ENCODE measurements at places on chromosomes 1 and 21.

DNA sequence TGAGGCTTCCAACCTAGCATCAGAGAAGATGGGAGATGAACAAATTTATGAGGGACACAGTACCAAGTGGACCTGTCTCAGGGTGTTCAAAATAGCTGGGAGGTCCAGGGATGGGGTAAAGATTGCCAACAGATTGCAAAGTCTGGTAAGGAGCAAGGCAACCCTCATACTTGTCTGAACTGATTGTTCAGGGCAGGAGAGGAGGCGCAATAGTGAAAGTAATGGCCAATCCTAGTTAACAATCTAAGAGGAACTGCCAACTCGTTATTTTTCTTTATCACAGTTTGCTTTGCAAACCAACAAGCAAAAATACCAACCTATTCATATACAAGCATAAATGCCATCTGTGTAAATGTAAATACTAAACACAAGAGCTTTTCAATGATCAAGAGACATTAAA, 78.4 kb upstream of the S1PR1 start:
- DNase-seq = no peak

DNA sequence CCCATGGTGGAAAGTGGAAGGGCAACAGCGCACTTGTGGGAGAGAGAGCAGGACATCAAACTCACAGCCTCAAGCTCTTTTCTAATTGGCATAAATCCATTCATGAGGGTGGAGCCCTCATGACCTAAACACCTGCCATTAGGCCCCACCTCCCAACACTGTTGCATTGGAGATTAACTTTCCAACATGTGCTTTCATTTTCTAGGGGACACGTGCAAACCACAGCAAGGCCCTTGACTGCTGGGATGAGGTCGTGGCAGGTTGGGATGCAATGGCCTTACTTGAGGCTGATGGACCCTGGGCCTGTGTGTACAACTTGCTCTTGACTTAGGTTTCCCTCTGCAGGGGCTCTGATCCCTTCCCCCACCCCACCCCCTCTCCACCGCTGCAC, 35.9 kb upstream of the NEK2 start:
- no peak for DNase-seq

GRCh38 chr1:176885751-176886150, 278.8 kb downstream of the ASTN1 start:
- no peak for DNase-seq

DNA sequence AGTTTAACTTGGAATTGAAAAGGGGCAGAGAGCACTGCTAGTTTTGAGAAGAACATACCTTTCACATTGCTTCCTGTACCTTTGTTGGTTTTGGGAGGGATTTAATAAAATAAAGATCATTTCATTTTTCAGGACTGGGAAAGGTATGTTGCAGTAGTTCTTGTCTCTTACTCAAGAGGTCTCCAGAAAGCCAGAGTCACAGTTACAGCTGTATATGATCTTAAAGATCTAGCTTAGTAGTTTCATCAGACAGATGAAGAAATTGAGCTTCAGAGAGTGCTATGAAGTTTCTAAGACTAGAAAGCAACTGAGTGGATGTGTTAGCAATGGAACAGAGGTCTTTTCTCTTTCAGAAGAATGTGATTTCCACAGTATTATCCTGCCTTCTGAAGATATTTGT, 1.0 kb downstream of the OR10K2 start:
- DNase-seq = no peak

DNA sequence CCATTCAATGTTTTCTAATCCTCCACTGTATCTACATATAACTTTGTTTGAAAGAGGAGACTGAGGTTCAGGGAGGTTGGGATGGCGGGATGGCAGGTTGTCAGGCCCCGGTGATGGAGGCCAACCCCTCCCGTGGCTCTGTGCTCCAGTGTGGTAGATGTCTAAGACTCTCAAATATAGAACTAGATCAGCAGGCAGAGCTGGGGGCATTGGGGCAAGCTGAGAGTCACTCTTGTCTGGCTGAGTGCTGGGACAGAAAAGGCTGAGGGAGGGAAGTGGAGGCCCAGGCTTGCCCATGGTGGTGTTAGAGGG, 1.7 kb downstream of the IL6R start:
- no peak for DNase-seq

- DNase-seq = no peak
These were observed 57.2 kb upstream of the TTC34 start for GRCh38 chr1:2858676-2859075.

DNA sequence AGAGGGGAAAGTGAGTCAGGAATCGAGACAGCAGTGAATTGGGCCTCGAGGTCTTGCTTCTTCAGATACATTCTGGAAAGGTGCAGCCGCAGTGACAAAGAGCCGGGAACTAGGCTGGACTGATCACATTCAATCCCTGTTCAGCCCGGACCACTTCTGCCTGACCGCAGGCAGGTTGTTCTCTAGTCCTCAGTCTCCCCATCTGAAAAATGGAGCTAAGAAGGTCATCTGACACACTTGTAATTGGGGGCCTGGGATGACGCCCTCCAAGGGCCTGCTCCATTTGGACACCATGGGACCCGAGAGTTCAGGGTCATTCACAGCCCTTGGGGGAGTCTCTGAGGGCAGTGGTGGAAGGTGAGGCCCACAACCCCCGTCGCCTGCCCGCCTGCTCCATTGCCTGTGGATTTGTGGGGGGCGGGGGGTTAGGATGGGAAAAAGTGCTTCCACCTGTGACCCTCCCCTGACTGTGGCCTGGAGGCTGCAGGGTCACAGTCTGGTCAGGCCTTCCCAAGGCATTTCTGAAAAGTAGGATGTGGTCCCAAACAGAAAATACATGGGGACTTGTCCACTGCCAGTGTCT, 87.9 kb upstream of the CSF3R start:
- DNase-seq = no peak

DNA sequence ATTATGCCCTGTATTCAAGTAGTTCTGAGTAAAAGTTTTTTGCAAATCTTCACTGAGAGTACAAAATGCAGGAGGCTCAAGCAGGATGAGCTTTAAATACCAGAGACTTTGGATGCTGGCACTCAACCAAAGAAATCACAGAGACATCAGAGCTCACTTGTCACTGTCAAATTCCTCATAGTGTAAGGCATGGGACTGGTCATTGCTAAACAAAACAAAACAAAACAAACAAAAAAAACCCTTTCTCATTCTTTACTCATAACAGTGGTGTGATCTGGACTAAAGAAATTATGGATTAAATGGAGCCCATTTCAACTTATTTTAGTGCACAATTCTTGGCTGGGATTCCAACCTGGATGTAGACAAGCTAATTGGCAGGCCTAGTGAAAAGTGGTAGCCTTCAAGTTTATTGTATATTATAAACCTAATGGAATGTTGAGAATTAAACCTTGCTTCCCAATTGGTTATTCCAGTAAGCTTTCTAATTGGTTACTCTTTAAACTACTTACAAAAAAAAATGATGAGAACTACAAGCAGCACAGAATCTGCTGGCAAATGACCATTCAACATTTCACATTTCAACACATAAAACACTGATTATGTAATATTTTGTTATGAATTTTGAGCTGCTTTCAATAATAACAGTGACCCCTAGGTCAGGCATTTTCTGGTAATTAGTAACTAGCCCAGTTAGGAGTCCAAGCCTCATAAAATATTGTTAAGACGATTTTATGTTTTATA, 30.6 kb upstream of the NEK7 start:
- DNase-seq = no peak

- no peak for DNase-seq
These were observed 110.9 kb downstream of the KCNJ15 start for GRCh38 chr21:38367646-38368045.

DNA sequence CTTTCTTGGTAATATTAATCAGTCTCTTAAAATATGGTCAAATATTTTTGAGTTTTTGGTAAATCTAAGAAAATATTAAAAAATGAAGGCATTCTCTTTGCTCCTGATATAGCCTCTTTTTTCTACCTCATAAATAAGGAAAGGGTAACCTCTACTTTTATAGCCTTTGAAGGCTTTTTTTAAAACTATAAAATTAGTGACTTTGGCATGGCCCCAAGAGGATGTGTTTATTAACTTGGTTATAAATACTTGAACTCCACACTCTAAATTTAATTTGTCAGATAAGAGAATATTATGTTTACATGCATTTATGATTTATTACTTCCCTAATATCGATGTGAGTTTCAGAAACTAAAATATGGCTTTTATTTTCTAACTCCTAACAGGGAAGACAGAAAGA, 60.3 kb downstream of the LMO4 start:
- no peak for DNase-seq

GRCh38 chr1:100795646-100795985, 76.1 kb downstream of the VCAM1 start:
- no peak for DNase-seq
